ENCODE measurements at places on chromosomes 5 and 9. TPM values are rescaled to one million over a fixed set of nuclear protein-coding genes. Genes with fewer than 3 reads are reported as not detected.

DNA sequence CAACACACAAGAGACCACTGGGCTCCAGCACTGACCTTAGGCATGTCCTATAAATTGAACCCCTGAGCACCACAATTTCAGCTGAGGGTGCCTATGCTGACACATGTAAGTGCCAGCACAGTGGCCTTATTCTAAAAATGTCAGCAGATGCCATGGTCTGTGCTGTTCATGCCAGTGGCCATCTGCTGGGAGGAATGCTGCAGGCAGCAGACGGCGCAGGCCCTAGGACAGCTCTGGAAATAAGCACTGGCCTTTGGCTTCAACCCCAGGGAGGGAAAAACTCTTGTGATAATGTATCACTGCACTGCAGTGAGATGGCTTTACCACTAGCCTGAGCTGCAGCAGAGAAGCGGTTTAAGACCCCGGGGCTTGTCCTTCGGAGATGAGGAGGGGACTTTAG is 98.5 kb downstream of the SYK start:
- no peak for DNase-seq

- no peak for DNase-seq
Measured at GRCh38 chr9:107703651-107704050, 214.1 kb upstream of the KLF4 start.

DNA sequence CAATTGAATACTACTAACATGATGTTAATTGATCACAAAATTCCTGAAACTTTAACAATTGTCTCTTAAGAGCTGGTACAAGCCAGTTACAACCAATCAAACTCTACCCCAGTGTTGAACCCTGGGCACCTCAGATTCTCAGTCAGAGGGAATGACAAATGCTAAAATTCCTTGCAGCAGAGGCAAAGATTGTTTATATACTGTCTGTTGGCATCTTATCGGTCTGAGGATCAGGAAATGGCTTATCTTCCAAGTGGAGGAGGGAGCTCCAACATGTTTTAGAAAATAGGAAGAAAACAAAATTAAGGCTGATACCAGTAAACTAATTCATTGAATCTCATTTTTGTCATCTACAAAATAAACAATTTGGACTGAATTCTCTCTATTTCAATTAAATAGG is 527.8 kb upstream of the ZNF608 start:
- DNase-seq: no peak

DNA sequence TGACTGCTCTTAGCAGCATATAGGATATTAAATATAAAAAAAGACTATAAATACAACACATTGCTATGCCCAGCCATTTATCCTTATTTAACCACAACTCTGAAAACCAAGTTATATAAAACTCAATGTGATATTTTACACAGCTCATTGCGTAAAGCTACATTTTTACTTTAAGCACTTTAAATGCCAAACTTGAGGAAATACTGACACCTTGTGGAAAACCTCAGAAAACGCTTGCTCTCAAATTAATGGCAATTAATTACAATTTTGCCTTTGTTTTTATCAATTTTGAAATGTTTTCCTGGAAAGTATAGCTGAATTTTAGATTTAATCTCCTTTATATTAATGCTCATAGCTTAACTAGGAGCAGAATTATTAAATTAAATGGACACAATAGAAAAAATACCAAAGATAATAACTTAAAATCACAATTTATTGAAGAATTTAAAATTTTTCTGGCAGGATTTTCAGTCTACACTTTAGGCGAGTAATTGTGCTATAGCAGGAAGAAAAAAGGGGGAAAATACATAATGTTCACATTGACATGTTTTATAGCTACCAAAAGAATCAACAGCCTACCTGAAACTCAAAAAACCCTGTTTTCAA is 25.2 kb upstream of the PLAC8L1 start:
- DNase-seq: no peak

DNA sequence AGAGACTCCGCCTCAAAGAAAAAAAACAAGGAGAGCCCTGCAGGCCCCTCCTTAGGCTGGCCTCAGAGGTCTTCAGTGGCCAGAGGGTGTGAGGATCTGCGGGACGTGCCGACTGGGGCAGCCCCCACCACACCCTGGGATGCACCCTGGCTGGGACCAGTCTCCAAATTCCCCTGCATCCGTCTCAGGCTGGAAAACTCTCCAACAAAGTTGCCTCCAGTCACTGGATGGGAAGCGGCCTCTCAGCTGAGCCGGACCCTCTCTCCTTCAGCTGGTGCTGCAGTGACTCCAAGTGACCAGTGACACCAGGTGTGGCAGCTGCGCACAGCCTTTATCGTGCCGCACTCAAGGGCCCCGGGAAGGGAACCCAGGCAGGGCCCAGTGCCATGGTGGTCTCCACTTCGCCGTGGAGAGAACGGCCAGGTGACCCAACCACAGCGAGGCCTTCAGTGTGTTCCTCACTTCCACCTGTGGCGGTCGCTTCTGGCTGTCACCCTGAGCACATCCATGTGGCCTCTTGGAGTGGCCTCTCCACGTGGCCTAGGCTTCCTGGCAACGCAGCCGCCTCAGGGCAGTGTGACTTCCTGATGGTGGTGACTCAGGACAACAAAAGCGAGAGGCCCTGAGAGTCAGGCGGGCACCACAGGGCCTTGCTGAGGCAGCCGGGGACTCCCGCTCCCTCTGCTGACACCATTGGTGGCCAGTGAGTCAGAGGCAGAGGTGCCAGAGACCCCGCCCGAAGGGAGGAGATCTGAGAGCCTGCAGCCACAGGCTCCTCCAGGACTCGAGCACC is 19.3 kb upstream of the CAMSAP1 start:
- DNase-seq: no peak

DNA sequence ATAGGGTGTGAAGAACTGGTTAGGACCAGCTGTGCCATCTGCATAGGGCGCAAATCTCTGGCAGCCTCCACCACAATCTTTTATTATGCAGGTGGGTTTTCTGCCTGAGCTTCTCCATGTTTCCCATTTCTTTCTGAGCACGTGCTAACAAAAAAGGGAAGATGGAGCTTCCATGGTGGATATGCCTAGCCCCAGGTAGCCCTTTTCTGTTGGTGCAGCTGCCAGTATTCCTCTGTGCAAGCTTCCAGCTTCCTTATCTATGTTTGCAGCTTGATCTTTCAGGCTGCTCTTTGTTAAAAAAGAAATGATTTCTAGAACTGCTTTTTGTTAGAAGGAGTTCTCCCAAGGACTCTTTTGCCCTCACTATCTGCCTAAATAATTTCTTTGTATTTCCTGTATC is 95.0 kb upstream of the EPB41L4A start:
- no peak for DNase-seq

- no peak for DNase-seq
Measured at GRCh38 chr5:179307931-179308471, 37.3 kb downstream of the ADAMTS2 start.

DNA sequence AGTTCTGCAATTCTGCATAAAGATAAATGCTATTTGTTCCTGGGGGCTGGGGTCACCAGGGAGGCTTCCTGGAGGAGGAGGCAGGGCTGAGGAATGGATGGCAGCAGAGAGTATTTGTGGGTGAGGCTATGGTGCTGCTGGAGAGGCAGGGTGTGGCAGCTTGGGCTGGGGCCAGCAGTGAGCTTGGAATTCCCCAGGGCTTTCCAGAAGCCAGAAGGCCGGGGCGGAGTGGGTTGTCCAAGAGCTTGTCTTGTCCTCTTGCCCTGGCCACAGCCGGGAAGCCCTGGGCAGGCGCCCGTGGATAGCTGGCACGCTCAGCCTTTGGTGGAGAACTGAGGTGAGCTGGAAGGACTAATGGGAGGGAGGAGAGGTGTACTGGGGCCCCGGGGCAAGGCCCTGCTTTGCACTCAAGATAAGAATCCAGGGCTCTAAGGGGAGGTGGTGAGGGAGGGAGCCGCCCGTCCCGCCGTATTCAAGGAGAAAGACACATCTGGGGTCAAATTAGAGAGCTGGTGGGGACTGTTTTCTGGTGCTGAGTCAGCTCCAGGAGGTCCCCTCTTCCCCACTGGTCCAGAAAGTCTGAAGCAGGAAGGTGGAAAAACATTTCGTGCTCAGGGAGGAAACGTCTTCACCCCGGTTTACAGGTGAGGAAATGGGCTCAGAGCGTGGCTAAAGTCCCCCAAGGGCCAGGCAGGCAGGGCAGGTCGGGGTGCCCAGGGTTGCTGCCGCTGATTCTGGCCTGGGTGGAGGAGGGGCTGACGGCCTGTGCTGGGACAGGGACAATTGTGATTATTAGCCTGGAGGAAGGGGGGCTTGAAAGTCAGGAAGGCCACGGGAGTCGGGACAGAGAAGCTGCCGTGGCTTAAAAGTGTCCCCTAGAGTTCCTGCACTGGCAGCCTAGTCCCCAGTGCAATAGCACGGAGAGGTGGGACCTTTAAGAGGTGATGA is 26.9 kb upstream of the CNOT6 start:
- no peak for DNase-seq

- no peak for DNase-seq
Measured at GRCh38 chr5:149837680-149838269, 106.8 kb downstream of the PDE6A start.

- DNase-seq: no peak
Measured at GRCh38 chr5:154514331-154514730, 36.3 kb upstream of the HAND1 start.

DNA sequence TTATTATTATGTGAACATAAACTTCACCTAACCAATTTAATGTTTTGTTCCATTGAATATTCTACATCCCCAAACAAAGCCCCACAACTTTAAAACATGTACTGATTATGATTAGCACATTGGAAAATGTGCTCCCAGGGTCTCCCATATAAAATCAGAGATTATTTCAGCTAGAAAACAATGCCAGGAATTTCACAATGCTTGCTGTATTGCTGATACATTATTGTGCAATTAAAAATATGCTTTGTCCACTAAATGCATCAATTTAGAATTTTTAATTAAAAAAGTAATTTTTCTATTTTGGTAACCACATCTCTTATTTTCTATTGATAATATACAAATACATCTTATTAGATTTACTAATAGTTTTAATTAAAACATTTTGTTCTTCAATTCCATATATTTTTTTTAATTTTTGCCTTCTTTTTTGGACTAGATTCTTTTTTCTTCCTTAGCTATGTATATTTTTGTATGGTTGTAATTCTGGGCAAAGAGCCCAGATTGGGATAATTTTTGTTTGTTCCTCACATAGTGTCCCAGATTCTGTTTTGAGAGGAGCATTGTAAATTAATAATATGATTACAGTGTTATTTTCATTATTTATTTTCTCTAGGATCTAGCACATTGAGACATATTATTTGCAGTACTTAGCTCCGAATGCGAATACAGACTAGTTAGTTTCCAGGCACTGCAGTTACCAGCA is 241.5 kb upstream of the CDH18 start:
- no peak for DNase-seq

- no peak for DNase-seq
Measured at GRCh38 chr9:128913048-128913900, 7.5 kb upstream of the PHYHD1 start.

DNA sequence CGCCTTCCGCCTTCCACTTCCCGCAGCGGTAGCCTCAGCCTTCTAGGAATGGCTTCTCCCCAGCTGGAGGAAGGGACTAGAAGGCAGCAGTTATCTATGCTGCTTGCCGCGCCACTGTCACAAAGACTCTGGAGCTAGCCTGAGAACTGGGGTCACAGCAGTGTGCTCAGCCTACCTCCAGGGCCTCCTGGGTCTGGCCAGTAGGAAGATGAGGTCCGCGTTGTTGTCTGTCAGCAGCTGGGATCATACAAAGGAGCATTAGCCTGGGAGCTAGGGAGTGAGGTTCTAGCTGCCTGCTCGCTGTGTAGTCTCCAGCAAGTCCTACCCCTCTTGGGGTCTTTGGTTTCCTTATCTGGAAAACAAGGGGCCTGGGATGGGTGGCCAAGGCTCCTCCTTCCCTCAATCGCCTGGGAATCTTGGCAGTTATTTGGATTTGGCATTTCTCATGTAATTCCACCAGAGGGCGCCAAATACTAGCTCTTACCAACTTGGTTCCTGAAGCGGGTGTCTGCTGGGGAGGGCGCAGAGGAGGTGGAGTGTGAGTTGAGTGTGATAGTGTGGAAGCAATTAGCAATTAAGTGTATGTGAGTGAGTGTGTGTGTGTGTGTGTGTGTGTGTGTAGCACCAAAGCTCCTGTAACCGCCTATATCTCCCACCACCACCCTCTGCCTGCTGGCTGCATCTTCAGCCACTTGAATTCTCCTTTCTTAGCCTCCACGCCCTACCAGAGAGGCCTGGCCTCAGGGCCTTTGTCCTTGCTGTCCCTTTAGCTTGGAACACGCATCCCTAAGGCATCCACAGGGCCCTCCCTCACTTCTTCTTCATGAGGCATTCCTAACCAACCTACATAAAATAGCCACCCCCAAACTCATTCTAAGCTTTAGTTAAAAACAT is 97.1 kb downstream of the ENTREP1 start:
- no peak for DNase-seq

- no peak for DNase-seq
Measured at GRCh38 chr9:137056739-137057415, 3.0 kb upstream of the ENTPD2 start.

GRCh38 chr9:110538647-110539041 is 40.9 kb downstream of the SVEP1 start:
- no peak for DNase-seq

DNA sequence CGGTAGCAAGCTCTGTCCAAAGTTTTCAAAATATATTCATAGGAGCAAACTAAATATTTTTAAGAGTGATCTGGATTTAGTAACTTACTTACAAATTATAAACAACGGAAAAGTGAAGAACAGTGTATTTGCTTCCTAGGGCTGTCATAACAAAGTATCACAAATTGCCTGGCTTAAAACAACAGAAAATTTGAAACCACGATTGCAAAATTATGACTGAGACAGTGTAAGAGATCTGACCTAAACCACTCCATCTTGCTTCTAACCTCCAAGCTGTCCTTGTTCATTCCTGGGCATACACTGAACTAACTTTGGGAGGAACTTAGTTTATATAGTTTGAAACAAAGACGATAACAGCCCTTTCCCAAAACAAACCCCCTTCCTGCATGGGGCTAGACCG is 202.0 kb upstream of the CDH6 start:
- DNase-seq: no peak

GRCh38 chr5:120454094-120454798 is 9.9 kb upstream of the PRR16 start:
- no peak for DNase-seq

DNA sequence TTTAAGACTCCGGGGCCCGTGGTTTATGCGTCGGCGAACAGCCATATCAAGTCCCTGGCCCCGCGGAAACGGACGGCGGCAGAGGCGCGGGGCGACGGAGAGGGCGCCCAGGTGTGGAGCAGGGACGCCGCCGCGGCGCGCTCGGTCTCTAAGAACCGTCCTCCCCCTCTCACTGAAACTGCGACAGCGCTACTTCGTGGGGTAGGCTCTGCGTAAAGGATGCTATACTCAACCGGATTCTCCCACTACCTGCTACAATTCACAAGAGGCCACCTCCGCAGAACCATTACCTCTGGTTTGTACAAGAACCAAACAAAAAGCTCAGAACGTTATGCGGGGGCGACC is 404 bp downstream of the MRNIP start:
- no peak for DNase-seq

DNA sequence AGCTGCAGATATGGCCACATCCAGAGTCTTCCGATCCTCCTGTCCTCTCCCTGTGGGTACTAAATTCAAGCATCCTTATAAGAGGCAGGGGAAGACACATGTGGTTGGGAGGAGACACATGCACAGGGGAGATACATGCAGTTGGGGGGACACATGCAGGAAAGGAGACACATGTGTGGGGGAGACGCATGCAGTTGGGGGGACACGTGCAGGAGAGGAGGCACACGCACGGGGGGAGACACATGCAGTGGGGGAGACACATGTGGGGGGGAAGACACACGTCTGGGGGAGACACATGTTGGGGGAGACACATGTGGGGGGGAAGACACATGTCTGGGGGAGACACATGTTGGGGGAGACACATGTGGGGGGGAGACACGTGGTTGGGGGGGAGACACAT is 21.2 kb upstream of the OLFM1 start:
- DNase-seq: no peak

ADAMTS19 gene
- 1.7 TPM for total RNA-seq

GDNF gene
- total RNA-seq: 0.98 TPM

DMRTA1 gene
- 0.25 TPM for total RNA-seq

OSTF1 gene
- 25.0 TPM for total RNA-seq

ADGRD2 gene
- total RNA-seq: 4.2 TPM
